ENCODE measurements at places on chromosomes 16 and 17.
A peak's percentile ranks its signal among the peaks of the same experiment; 100 is the strongest.

DNA sequence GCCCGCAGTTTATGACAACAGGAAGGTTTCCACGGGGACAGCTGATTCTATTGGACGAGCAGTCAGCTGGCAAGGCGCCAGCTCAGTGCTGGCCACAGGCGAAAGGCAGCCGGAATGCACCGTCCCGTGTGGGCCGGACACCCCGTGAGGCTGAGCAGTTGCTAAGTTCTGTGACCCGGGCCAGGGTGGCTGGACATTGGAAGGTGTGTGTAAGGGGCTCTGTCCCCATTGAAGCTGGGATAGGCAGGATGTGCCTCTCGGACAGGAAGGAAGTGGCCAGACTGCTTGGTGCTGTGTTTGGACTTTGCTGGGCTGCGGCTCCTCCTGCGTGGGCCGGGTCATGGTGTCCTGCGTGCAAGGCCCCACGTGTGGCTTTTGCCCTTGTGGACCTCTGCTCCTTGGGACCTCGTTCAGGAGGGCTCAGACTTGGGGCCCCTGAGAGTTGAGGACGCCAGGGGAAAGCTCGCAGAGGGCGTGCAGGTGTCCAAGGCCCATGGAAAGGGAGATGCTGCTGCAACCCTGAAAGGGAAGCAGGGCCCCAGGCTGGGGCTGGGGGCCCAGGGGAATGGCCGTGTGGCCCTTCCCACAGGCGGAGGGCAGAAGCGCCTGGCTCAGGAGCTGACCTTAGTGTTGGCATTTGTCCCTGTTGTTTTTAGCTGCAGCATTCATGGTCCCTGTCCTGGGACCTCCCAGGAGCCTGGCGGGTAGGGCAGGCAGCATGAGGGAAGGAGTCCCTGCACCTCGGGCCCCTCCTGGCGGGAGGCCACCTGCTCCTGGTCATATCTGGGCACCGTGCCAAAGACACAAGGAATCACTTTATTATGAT, 10.0 kb downstream of the BAIAP2 start:
- no peak for DNase-seq

DNA sequence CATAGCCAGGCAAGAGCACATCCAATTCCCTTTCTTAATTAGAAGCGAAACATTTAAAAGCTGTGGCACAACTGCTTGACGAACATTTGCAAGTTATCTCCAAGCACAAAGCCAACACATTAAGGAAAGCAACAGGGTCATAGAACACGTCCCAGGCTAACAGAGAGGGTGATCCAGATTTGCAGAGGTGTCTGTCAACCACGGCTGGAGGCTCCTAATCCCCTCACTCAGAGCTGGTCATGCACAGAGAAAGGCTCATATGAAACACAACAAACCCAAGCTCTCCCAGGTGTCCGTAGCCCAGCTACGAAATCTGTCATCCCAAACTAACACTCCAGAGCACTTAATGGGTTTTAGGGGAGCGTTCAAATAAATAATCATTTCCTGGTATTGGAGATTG, 276.1 kb downstream of the SLC39A11 start:
- DNase-seq = no peak

GRCh38 chr17:29179232-29180033, 765 bp downstream of the MYO18A start:
- DNase-seq = no peak

GRCh38 chr17:76079535-76079955, 563 bp downstream of the ZACN start:
- peak; percentile 14 for DNase-seq

DNA sequence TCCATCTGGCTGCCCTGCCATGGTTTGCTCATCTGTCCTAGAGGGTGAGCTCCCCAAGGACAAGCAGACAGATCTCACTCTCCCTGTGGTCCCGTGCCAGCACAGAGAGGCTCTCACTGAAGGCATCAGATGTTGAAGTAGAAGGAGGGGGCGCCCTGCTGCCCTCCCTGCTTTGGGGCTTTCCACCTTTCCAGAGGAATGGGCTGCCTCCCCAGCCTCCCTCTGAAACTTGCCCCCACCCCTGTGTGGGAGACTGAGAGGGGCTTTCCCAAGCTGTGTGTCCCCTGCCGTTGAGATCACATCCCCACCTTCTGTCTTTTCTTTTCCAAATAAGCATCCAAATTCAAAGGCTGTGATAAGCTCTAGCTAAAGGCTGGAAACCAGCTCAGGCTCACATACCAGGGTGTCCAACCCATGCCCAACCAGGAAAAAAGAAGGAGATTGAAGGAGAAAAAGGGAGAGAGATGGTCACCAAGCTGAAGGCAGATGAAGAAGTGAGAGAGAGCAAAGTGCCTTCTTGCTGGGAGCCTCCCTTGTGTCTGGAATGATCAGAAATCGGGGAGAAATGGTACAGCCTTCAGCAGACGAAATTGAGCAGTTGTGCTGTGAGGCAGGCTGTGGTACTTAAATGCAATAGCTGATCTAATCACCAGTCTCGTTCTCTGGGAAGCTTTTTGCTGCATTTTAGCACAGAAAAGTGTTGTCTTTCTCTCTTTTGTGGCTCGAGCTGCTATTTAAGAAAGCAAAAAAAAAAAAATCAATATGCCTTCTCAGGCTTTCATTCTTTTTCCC, 145.9 kb upstream of the LHX1 start:
- no peak for DNase-seq

- no peak for DNase-seq
Measured at GRCh38 chr17:55324296-55324978, 59.7 kb downstream of the HLF start.

- no peak for DNase-seq
Measured at GRCh38 chr16:54363766-54364165, 77.2 kb upstream of the IRX3 start.

DNA sequence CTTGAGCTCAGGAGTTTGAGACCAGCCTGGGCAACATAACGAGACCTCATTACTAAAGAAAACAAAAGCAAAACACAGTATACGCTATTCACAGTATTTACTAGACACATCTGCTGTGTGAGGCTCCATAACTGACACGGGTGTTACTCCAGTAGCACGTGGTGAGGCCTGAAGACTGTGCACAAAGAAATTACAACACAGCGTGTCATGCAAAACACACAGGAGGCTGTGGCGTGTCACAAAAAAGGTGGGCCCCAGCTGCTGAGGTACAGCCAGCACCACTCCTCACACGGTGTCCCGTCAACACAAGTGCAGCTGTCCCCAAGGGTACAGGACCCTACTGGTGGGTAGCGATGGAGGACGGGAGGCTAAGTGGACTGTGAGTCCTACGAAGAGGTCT, 2.7 kb downstream of the CYBC1 start:
- no peak for DNase-seq

GRCh38 chr17:64540118-64540776, 33.5 kb downstream of the CEP95 start:
- DNase-seq = no peak

GRCh38 chr17:6071528-6072065, 1.4 kb downstream of the WSCD1 start:
- DNase-seq = no peak

GRCh38 chr17:17446666-17447155, 30.1 kb upstream of the MED9 start:
- no peak for DNase-seq

DNA sequence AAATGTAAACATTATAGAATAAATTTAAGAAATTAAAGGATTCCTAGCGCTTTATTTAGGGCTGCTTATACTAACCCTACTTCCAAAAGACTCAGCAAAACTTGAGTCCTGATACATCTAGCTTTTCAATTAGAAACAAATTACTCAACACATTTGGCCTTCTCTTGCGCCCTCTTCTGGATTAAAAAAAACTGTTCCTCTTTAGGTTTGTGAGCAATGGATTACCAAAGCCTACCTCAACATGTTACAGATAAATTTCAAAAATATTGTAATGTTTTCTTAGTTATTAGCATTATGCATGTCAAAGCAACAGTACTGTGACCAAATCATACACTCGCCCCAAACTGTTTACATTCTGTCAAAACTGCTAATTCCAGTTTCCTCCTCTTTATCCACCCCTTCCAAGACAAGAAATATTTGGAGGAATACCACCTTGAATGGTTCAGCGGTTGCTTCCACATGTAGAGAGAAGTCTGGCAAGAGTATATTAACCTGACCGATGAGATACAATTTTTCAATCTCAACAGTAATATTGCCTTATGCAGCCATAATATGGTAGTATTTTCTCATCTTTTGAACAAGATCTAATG, 2.7 kb downstream of the NUFIP2 start:
- DNase-seq = peak; percentile 24

GRCh38 chr16:65846210-65846602, 520.3 kb upstream of the CDH5 start:
- DNase-seq = no peak

- DNase-seq = no peak
Measured at GRCh38 chr17:80751070-80751945, 206.7 kb downstream of the RPTOR start.

DNA sequence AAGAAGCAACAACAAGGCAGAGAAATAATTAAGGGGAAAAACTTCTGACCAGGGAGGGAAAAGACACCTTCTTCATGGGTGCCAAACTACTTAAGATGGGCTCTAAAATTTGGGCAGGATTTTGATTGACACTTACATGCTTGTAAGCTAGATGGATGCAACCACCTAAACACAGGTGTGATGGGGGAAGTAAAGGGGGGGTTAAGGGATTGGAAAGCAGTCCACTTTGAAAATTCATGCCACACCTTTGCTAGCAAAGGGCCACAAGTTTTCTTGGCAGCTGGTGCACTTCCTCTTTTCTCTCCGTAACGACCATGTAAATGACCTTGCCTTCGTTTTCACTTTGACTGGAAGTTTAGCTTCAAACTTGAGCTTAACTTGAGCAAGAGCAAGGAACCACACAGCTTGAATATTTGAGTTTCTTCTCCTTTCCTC, 14.3 kb upstream of the PRKAR1A start:
- DNase-seq = peak; percentile 52

- no peak for DNase-seq
Measured at GRCh38 chr16:2062801-2063200, 15.0 kb downstream of the TSC2 start.

Data from GM12891 (cell line).